ENCODE measurements at places on chromosomes 1 and 21.
A peak's percentile ranks its signal among the peaks of the same experiment; 100 is the strongest.

GRCh38 chr1:145990249-145990855 lies 6.0 kb downstream of the TXNIP start:
- peak; percentile 11 for ATAC-seq

- ATAC-seq = no peak
Observed at GRCh38 chr1:180299479-180300221, 69.6 kb downstream of the LHX4 start.

- ATAC-seq = no peak
Observed at GRCh38 chr1:199163670-199164069, 524.8 kb downstream of the PTPRC start.

- ATAC-seq = no peak
Observed at GRCh38 chr1:155389826-155390225, 69.1 kb downstream of the RUSC1 start.

DNA sequence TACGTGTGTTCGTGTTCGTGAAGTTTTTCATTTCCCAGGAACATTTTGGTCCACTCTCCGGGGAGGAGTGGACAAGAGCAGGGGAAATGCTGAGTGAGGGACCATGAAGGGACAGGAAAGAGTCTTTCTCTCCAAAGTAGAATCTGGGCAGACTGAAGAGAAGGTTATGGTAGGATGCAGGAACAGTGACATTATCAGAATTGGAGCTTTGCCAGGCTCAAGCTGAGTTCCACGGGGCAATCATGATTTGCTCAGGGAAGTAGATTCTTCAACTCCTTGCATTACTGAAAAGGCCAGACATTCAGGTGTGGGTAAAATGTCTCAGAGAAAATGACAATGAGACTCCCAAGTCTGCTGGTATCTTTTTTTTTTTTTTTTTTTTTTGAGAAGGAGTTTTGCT lies 16.6 kb downstream of the ATP1A4 start:
- no peak for ATAC-seq

DNA sequence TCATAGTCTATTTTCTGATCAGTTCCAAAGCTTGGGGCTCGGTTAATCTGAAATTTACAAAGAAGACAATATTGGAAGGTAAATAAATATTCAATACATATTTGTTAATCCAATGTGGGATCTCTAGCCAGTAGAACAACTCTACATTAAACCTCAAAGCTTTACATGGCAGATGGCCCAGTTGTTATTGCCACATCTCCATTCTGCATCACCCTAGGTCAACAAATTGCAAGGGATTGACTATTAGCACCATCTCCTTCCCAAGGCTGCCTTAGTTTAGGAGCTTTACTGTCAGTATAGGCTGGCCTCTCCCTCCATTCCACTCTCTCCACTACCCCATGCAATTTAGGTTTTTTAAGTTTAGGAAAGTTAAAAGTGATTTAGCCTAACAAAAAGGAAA lies 69.7 kb downstream of the TTLL7 start:
- peak; percentile 86 for ATAC-seq

- no peak for ATAC-seq
Observed at GRCh38 chr1:46705408-46705807, 13.5 kb downstream of the EFCAB14 start.

DNA sequence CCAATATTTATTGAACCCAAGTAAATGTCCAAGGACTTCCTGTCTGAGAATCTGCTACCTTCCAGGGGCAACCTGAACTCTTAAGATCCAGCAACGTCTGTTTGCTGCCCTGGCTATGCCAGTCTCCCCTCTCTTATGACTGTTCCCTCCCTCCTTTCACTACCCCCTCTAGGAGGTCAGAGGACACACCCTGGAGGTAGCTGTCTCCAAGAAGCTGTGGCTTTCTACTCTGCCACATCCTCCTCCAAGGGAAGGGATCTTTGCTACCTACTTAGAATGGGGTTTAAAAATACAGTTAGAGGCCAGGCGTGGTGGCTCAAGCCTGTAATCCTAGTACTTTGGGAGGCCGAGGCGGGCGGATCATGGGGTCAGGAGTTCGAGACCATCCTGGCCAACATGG lies 3.6 kb upstream of the SMPDL3B start:
- ATAC-seq = no peak

GRCh38 chr21:42154237-42155044 lies 64.5 kb upstream of the ABCG1 start:
- ATAC-seq = no peak

GRCh38 chr1:95086949-95087533 lies 14.3 kb upstream of the ALG14 start:
- no peak for ATAC-seq

DNA sequence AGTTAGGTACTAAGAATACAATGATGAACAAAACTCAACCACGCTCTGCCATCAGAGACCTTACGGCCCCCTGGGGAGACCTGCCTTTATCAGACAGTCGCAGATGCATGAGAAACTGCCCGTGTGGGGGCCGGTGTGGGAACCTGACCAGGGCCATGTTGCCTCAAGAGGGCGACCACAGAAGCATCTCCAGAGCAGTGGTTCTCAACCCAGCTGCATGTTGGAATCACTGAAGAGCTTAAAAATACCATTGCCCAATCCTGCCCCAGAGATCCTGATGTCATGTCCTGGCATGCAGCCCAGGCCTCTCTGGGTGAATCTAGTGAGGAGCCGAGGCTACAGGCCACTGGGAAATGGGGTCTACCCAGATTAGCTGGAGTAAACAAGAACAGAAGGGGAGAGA lies 108.7 kb downstream of the PRDM2 start:
- no peak for ATAC-seq

- no peak for ATAC-seq
Observed at GRCh38 chr21:38806942-38807284, 1.2 kb downstream of the ETS2 start.

DNA sequence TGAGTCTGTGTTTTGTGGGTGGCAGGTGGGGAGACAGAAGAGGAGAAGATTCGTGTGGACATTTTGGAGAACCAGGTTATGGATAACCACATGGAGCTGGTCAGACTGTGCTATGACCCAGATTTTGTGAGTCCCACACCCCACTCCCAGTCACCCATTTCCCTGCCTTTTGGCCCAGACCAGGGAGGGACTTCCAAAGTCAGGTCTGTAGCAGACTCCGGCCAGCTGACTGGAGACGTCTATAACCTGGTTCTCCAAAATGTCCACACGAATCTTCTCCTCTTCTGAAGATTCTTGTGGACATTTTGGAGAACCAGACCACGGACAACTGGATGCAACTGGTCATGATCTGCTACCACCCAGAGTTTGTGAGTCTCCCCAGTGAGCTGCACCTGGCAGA lies 1.6 kb downstream of the GSTM5 start:
- no peak for ATAC-seq

GRCh38 chr1:232271991-232272589 lies 357.8 kb downstream of the SIPA1L2 start:
- ATAC-seq = no peak

DNA sequence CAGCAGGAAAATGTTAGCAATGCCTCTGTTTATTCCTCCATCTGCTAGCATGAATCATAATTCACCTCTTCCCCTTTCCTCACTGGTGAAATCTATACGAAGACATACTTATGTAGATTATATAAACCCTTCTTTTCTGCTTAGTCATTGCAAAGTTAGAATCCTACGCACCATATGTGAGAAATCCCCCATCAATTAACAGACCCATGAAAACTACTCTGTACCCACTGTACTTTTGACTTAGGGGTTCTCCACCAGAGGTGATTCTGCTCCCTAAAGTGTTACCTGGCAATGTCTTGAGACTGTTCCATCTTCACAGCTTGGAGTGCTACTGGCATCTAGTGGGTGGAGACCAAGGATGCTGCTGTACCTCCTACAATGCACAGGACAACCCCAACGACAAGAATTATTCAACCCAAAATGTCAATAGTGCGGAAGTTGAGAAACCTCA lies 49.6 kb upstream of the KCTD3 start:
- ATAC-seq = no peak

- no peak for ATAC-seq
Observed at GRCh38 chr1:206466840-206467649, 3.2 kb upstream of the IKBKE start.

DNA sequence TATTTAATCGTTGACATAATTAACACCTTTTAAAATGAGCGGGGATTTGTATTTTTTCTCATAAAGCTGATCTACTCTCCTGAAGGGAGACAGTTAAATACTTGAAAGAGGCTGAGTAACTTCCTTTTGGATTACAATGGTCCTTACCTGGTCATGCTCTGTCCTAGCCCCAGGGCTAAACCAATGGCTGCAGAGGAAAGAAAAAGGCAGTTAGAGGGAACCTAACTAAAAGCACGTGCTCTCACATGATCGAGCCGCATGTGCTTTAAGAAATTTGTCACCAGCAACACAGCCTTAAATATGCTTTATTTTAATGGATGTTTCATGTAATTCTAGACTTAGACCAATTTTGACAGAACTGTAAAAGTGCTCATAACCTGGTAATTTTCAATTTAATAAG lies 132.7 kb downstream of the GPATCH2 start:
- ATAC-seq = no peak

DNA sequence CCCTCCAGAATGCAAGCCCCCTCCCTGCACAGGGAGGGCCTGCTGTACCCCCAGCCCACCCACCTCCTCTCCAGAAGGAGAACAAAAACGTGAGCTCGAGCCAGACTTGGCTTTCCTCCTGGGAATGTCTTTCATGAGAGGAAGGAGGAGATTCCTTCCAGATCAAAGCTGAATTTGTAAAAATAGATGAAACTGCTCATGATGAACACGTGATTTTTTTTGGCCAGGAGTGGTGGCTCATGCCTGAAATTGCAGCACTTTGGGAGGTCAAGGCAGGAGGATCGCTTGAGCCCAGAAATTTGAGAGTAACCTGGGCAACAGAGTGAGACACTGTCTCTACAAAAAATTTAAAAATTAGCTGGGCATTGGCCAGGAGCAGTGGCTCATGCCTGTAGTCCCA lies 21.8 kb downstream of the GPR157 start:
- ATAC-seq = no peak

- ATAC-seq = no peak
Observed at GRCh38 chr1:178733972-178734371, 8.9 kb downstream of the RALGPS2 start.

- peak; percentile 84 for ATAC-seq
Observed at GRCh38 chr1:208209286-208209685, 34.9 kb downstream of the PLXNA2 start.

DNA sequence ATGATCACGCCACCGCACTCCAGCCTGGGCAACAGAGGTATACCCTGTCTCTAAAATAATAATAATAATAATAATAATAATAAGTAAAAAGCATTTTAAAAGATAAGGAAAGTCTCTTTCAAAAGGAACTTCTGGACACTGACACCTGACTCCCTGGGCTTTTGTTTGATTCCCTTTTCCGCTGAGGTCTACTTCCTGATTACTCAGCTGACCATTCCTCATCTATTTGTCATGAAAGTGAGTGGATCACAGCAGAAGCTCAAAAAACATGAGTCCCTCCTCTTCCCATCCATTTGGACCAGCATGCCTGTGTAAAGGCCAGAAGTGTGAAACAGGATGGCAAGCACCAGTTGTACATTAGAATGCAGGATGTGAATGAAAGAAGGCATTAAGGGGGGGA lies 61.1 kb upstream of the FBXO28 start:
- ATAC-seq = no peak

Measured in esophagus mucosa (tissue), 1 donor.